ENCODE measurements at places on chromosomes 3 and 15. TPM values are rescaled to one million over a fixed set of nuclear protein-coding genes. Genes with fewer than 3 reads are reported as not detected.

DNA sequence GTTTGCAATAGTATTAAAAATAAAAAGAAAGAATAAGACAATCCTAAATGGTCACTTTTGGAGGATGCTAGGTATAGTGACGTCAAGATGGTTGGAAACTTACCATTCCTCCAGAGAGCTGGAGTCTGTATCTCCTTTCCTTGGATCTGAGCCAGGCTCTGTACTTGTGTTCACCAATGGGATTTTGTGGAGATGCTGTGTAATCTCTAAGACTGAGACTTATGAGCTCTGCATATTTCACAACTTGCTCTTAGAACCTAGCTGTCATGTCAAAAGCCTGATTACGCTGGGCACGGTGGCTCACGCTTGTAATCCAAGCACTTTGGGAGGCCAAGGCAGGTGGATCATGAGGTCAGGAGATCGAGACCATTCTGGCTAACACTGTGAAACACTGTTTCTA lies 126.8 kb upstream of the CLSTN2 start:
- no peak for DNase-seq

DNA sequence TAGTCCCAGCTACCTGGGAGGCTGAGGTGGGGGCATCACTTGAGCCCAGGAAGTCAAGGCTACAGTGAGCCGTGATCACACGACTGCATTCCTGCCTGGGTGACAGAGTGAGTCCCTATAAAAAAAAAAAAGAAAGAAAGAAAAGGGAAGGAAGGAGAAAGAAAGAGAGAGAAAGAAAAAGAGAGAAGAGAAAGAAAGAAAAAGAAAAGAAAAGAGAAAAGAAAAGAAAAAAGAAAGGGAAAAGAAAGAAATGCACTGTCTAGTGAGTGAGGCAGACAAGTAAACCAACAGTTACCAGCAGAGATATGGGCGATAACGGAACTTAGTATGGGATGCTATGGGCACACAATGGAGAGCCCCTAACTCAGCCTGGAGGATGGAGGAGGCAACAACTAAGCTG lies 37.2 kb upstream of the TSEN2 start:
- no peak for DNase-seq

DNA sequence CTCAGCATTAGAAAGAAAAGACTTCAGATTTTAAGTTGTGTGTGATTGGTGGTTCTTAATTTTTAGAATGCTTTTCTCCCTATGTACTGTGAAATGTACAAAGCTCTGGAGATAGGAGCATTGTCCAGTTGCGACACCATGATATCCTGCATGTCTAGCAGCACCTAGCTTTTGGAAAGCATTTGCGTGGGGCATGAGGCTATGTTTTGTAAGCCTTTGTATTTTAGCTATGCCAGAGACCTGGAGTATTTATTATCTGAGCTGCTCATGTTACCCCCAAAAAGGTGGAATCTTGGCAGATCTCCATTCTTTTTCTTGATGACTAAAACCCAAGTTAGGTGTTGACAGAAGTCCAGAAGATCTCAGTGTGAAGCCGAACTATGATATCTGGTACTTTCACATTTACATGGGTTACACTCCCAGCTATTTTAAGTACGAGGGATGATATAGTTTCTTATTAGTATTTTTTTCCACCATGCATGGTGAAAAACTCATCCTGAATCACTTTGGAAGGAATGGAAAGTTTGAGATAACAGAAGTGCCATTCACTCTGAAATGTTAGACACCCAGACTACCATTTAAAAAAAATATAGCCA lies 126.7 kb upstream of the SAMMSON start:
- DNase-seq: no peak

DNA sequence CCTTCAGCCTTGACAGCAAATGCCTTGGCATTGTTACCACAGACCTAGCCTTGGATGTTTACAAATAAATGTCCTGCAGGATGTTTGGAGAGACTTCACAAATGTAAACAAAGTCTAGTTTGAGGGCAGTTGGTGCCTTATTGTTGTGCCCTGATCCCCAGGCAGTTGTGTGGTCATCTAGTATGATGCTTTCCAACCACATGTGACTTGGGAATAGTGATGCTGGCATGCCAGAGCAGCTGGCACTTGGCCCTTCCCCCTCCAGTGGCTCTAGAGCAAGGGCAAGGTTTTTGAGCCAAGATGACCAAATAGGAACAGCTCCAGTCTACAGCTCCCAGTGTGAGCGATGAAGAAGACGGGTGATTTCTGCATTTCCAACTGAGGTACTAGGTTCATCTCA lies 258.2 kb downstream of the ADAMTS17 start:
- DNase-seq: no peak

GRCh38 chr3:144164352-144164751 lies 192.7 kb downstream of the DIPK2A start:
- DNase-seq: no peak

DNA sequence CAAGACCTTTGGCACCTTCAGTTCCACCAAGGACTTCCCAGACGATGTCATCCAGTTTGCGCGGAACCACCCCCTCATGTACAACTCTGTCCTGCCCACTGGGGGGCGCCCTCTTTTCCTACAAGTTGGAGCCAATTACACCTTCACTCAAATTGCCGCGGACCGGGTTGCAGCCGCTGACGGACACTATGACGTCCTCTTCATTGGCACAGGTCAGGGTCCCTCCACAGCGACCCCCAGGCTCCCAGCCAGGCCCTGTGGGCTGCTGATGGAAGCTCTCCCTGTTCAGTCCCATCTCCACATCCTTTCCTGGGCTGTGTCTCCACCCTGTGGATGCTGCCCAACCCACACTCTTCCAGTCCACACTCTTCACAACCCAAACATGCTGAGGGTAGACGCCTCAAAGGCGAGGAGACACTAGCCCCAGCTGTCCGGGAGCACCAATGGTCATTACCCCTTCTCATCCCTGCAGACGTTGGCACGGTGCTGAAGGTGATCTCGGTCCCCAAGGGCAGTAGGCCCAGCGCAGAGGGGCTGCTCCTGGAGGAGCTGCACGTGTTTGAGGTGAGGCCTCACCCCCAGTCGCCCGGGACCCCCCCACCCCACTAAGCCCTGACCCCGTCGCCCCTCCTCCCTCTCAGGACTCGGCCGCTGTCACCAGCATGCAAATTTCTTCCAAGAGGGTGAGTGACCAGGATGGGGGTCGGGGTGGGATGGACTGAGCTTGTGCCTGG lies 4.3 kb upstream of the LSMEM2 start:
- DNase-seq: peak; percentile 21

DNA sequence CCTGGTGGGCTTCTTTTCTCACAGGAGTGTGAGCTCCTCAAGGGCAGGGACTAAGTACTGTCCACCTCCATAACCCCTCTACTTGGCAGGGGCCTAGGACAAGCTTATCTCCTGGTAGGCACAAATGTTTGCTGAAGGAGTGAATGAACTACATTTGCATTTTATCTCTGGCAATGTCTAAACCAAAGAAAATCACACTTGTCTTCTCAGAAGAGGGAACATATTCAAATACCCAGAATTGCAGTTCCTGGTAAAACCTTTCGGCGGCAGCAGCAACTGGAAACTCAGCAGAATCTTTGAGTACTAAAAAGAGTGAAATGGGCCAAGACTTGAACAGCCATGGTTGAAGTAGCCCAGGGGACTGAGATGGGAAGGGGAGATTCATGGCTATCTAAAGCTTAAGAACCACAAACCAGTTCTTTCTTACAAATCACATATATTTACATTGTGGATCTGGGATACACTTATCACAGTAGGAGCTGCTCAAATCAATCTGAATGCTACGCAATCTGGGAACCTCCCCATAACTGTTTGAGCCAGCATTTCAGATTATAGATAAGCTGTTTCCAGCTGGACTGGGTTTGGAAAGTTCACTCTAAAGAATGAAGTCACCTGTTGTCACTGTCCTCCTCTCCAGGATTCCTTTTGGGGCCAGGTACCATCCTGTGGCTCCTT lies 18.7 kb upstream of the PTPN9 start:
- no peak for DNase-seq

DNA sequence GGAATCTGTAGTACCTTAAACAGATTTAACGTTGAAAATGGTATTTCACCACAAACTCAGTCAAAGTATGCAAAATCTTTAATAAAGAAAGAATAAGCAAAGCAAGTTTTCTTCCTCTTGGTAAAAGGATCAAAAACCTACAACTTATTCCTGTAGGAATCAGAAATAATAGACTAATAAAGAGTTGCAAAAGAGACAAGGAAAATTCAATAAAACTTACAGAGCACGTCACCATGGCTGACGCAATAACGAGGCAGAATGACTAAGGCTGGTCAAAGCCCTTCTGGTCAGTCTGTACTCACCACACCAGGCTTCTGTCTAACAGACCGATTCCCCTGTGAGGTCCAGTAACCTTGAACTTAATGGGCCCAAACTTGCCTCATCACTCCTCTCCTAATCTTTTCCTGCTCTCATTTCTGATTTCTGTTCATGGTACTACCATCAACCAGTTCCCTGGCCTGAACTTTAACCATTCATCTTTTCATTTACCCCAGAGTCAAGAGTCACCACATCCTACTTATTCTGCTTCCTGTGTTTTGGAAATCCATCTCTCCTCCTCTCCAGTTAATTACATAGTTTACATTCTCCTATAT lies 5.0 kb downstream of the MASP1 start:
- DNase-seq: peak; percentile 82

DNA sequence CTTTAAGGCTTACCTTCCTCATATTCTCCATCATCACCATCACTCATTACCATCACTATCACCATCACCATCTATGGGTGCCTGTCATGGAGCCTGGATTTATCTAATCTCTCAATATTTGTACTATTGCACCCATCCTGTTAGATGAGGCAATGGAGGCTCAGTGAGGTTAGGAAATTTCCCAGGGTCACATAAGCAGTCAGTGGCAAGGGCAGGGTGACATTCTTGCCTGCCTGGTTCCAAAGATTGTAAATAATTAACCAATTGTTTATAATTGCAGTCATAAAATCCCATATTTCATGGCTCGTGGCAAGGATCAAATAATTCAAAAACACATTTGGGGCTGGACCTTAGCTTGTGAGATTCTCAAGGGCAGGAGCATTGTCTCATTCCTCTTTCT lies 55.2 kb downstream of the MGLL start:
- no peak for DNase-seq

MUSTN1 gene
- not detected for total RNA-seq

DNA sequence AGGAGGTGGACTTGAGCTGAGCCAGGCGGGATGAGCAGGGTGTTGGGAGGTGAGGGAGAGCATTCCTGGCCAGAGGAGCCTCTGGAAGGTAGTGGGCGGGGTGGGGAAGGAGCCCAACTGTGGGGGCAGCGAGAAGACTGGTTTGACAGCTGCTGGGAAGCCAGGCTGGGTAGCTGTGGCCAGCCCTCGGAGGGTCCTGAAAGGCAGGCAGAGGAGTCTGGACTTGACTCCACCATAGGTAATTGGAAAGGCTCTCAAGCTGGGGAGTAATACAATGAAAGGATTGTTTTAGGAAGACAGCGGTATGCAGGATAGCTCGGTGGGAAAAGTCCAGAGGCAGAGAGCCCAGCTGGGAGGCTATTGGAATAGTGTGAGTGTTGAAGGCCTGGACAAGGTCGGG lies 17.2 kb downstream of the EPHB3 start:
- no peak for DNase-seq

DNA sequence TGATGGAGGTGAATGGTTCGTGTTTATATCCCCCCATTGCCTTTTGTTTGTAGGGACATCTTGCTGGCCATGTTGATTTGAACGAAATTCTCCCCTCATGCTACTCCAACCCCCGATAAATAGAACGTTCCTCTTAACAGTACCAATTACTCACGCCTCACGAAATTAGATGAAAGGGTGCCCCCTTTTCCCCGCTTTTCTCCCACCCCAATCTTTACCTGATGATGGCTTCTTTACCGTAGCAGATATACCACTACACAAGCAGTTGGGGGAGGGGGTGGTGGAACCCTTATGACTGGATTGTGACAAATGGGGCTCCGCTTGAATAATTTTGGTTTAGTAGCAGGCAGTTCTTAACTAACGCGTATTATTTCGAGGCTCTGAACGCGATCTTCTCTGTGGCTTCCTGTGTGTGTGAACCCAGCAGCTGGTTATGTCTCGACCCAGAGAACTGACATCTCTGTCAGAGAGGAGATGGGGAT lies 1.1 kb downstream of the PIAS1 start:
- peak; percentile 53 for DNase-seq

DNA sequence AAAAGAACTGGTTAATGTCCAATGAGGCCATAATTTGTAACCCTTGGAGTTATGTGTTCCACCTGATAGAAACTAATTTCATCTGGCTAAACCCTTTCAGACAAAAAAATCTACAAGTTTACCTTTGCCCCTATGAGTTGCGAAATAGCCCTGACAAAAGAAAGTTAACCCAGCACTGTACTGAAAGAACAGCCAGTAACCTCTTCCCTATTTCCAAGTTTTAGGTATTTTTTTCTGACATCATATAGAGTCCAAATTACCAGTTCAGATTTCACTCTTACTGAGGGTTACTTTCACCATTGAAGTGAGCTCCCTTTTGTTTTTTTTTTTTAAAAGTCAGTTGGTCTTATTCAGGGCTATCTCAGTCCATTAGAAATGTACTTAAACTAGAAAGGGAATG lies 42.8 kb upstream of the PTPRG start:
- no peak for DNase-seq

- no peak for DNase-seq
Measured at GRCh38 chr3:193187070-193187722, 53.8 kb upstream of the PLAAT1 start.

LIPC gene
- not detected for total RNA-seq

HES1 gene
- total RNA-seq: 8.3 TPM

DNA sequence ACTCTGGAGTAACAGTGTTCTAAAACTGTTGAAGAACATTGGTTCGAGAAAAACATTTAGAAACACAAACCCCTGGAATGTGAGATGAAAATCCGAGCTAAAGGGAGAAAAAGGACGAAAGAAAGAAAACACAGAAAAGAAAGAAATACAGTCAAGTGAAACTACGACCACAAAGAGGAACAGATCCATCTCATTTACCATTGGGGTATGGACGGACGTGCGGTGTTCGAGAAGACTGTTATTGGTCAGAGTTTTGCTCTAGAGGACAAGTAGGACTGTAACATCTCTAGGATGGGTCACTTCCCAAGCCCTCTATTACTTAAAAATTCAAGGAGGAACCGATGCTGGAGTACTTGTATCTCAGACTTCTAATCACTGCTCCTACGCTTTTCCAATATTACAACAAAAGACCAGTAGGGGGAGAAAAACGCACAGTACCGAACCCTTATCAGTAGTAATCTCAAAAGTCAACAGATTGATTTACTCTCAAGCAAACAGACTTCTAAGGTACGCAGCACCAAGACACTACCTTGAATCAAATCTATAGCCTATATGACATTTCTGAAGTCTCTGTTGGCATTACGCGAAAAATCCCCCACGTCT lies 1.1 kb upstream of the PIK3CA start:
- peak; percentile 77 for DNase-seq

- DNase-seq: peak; percentile 72
Measured at GRCh38 chr15:61034678-61035291, 194.3 kb downstream of the RORA start.

APBA2 gene
- total RNA-seq: 5.7 TPM

CKMT1B gene
- not detected for total RNA-seq

FGF7 gene
- total RNA-seq: 10.9 TPM

KLF15 gene
- 0.72 TPM for total RNA-seq

RHOV gene
- 0.18 TPM for total RNA-seq

DNA sequence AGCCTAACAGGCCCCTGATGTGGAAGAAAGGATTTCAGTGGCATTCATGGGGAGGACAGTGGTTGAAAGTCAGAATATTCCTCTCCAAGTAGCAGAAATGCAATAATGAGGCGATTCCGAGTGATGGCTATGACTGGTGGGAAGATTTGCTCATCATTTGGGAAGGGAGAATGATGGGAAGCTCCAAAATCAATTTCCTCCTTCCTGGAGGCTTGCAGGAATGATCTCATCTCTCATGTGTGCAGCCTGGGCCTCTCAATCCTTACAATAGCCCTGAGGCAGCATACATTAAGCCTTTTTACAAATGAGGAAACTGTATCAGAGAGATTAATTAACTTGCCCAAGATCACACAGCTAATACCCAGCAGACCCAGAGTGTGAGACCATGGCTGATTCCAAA lies 58.7 kb downstream of the BOC start:
- DNase-seq: no peak

Data from HFFc6 (cell line).